Stimulated activated CD8-positive, alpha-beta memory T cell treated with anti-CD3 and anti-CD28 coated beads, Interleukin-4, amount 100 ng/mL, for 48 hours (primary cell): ENCODE measurements at places on chromosomes 7 and 10.
A peak's percentile ranks its signal among the peaks of the same experiment; 100 is the strongest.

GRCh38 chr7:73556208-73557107 lies 1.0 kb downstream of the BCL7B start:
- DNase-seq = no peak

DNA sequence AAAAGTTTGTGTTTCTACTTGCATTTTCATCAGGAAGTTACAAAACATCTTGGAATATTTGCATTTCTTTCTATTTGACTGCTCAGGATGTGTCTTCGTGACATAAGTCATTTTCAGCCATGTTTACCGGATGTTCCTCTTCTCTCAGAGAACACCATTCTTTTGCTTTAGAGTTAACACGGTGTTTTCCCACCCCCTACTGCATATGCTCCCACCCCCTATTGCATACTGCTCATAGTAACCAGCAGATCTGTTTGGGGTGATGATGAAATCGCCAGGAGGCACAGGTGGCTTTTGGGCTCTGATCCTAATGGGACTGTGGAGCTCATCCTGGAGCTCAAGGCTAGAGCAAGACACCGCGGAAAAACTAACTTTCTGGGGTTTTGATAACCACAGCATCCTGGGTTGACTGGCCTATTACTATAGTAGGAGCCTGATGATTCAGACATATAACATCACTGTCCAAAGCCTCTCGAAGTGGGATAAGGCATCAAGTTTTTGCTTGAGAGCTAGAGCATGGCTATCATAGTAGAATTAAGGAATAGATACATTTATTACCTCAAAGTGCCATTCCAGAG lies 65.1 kb upstream of the BET1 start:
- no peak for DNase-seq

DNA sequence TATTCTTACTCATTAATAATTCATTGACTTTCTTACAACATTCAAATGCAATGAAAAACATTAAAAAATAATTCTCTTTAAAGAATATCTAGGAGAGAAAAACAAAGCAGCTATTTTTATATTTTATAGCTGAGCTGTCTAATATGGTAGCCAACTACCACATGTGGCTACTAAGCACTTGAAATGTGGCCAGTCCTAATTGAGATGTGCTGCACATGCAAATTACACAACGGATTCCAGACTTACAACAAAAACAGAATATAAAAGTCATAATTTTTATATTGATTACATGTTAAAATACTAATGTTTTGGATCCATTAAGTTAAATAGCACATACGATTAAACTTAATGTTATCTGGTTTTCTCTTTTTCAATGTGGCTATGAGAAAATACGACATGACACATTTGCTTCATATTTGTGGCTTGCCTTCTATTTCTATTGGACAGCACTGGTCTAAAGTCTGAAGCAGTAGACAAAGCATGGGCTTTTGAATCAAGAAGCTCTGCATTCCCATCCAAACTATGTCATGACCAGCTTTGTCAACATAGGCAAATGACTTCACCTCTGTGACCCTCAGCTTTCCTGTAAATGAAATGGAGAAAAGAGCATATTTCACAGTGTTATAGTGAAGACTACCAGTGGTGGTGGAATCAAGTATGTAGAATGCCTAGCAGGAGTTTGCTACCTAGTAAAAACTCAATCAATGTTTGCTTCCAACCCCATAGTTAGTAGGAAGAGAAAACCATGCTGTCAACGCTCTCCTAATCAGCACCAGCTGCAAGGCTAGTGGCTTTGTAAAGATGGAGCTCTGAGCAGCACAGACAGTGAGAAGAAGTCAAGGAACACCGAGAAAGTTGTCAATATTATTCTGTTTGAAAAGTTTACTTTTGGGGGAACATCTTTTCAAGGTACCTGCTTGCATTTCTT lies 37.1 kb upstream of the GDF10 start:
- no peak for DNase-seq

GRCh38 chr10:79021948-79022499 lies 46.7 kb upstream of the ZMIZ1 start:
- no peak for DNase-seq

GRCh38 chr10:123860209-123860608 lies 31.4 kb downstream of the CPXM2 start:
- no peak for DNase-seq

DNA sequence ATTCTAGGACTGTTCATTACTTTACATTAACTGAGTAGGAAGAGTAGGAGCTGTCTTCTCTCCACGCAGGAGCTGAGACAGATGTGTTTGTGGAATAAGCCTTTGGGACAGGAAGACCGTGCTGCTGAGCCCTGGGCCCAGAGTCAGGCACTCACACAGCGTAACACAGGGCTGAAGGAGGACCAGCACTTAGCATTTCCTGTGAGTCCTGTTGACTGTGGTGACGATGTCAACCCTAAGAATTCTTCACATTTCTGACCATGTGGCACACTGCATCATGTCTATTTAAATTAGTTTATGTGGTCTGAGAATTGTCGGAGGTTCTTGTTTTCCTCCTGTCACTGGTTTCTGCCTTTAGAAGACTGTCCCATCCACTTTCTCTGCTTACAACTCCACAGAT lies 117.2 kb downstream of the PIP4K2A start:
- no peak for DNase-seq

- DNase-seq = no peak
Observed at GRCh38 chr7:2090526-2091520, 141.9 kb downstream of the MAD1L1 start.

GRCh38 chr7:50798126-50798525 lies 15.4 kb upstream of the GRB10 start:
- DNase-seq = no peak

GRCh38 chr10:88960802-88961201 lies 8.2 kb upstream of the ACTA2 start:
- no peak for DNase-seq

- DNase-seq = no peak
Observed at GRCh38 chr7:64744680-64745079, 49.5 kb upstream of the ZNF138 start.

GRCh38 chr10:2476218-2476811 lies 591.0 kb upstream of the PFKP start:
- DNase-seq = no peak

DNA sequence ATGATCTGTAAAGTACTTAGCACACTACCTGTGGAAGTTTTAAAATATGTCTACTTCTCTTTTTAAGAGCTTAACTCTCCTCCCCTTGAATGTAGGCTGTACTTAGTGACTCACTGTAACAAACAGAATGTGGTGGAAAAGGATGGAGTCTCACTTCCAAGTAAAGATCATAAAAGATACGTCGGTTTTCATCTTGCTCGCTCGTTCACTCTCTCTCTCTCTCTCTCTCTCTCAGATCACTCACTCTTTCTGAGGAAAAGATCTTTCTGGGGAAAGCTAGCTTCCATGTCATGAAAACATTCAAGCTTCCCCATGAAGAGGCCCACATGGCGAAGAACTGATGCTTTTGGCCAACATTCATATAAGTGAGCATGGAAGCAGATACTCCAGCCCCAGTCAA lies 5.5 kb downstream of the CHUK start:
- DNase-seq = no peak

- no peak for DNase-seq
Observed at GRCh38 chr7:156895024-156895780, 2.2 kb upstream of the LMBR1 start.

DNA sequence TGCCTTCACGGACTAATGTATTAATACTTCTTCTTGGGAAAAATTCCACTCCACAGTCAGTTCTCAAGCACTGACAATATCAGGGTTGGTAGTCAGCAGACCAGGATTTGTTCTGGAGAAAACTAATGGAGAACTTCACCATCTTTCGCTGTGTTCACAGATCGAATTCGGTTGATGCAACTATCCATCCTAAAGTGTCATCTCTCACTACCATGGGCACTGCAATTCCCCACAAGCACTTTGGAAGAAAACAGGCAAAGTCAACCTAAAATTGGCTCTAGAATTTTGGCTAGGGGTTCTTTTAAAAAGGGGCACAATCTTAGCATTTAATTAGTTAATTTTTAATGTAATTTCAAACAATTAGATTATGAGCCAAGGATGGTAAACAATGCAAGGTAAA lies 164.4 kb downstream of the HGF start:
- no peak for DNase-seq

DNA sequence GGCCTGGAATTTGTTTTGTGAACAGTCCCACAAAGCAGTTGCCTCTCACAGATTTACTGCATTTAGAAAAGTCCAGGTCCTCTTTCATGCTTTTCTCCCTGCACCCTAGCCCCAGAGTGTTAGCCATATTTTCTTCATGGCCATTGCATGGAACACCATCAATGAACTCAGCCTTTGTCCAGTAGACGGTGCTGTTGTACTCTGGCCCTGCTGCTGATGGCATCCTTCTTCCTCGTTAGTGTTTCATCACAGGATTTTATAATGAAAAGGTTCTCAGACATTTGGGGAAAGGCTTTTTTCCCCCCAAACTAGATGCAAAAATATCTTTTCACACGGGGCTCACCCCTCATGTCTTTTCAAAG lies 93.0 kb upstream of the SLC25A13 start:
- peak; percentile 47 for DNase-seq

DNA sequence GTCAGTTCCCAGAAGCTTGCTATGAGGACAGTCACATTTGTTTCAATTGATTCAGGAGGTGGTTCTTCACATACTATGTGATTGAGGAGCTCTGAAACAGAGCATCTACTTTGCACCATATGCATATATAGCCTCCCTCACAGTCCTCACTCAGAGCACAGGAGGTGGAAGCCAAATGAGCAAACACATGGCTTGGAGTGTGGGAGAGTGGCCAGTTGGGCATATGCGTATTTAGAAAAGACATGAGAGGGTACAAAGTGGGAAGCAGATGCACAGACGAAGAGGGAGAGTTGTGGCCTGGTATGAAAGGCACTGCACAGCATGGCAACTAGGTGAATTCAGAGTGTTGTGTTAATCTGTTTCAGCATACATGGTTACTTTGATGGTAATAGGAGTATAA lies 165.6 kb downstream of the COL28A1 start:
- DNase-seq = no peak

- no peak for DNase-seq
Observed at GRCh38 chr7:32163896-32164295, 93.7 kb upstream of the PDE1C start.

DNA sequence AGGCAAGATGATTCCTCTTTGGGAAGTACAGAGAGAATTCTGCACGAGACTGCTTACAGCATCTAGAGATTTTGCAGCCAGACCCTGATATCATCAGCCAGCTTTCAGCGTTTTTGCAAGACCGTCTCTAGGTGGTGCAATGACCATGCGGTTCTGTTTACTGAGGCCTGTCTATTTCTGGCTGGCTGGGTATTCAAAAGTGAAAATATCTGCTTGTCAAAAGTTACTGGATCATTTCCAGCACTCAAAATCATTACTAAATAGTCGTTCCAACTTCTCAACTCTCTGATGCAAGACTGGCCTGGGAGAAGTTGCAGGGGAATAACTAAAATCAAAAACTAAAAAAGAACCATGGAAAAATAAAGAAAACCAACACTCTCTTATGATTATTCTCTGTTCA lies 240.1 kb downstream of the ELMO1 start:
- DNase-seq = no peak

DNA sequence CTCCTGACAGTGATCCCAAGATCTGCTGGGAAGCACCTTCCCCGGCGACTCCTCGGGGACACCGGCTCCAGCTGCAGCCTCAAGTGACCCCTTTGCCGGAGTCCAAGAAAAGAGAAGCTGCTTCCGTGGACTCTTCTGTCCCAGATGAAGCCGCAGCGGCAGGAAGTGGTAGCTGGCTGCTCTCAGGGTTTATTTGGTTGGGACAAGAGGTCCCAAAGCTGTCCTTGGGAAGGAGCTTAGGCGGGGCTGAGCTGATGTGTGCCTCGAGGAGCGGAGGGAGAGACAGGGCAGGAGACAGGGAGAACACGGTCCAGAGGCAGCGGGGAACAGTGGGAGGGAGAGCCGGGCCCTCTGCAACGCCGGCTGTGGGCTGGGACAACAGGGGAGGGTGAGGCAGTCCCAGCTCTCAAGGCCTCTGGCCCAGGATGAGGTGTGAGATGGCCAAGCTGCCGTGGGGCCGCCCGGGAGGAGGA lies 13.1 kb upstream of the FAM20C start:
- no peak for DNase-seq

- DNase-seq = no peak
Observed at GRCh38 chr7:142866361-142867096, 11.7 kb downstream of the EPHB6 start.
